ENCODE measurements at places on chromosomes 11 and 22. TPM values are rescaled to one million over a fixed set of nuclear protein-coding genes. Genes with fewer than 3 reads are reported as not detected.

- no peak for DNase-seq
These were observed 26.5 kb upstream of the SOX6 start for GRCh38 chr11:16382638-16383380.

DNA sequence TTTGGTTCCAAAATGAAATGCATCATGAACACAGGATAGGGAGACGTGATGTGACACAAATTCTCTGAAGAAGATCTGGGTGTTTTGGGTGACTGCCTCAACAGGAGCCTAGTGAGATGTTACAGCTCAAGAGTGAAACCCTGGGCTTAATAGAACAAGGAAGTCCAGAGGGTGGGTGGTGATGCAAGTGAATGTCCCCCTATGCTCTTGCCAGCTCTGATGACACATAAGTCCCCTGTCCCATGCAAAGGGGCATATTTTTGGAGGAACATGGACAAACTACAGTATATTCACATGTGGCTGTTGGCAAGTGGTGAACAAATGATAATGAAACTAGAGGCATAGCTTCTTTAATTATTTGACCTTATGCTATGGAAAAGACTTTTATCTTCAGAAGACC is 9.2 kb downstream of the CRTAM start:
- no peak for DNase-seq

GRCh38 chr11:106242718-106243415 is 165.4 kb downstream of the AASDHPPT start:
- DNase-seq = no peak

DNA sequence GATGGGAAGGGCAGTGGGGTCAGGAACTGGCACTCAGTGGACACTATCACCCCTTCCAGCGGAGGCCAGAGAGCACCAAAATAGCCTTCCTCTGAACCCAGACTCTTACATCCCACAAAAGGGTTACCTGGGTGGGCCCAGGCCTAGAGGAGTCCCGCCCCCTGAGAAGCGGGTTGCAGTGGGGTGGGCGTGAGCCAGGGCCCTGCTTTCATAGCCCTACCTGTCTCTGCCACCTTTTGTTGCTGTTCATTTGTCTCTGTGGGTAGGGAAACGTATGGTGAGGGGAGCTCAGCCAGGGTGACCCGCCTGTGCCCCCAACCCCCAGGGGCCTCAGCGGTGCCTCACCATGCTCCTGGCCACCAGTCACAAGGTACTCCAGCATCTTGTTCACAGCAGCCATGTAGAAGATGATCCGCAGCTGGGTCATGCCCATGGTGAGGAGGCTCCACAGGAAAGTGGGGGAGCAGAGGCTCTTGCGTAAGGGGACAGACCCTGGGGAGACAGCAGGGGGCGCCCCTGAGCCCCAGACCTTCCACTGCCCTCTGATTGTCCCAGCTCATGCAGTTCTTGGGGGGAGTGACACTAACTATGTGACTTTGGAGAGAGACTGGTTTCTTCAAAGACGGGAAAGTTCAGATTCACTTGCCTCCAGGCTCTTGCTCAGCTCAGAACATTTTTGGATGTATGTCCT is 24.0 kb downstream of the SLC43A1 start:
- peak; percentile 54 for DNase-seq

GRCh38 chr11:18615628-18616392 is 16.2 kb downstream of the MISFA start:
- DNase-seq = no peak

- DNase-seq = peak; percentile 94
These were observed 31.0 kb downstream of the MCM5 start for GRCh38 chr22:35430897-35431322.

- DNase-seq = no peak
These were observed 7.8 kb downstream of the AMPD3 start for GRCh38 chr11:10462746-10463300.

The TRIM64 gene
- total RNA-seq = not detected

The ABTB2 gene
- 24.6 TPM for total RNA-seq

The CCDC116 gene
- not detected for total RNA-seq

The KCNE3 gene
- total RNA-seq = 3.8 TPM

The F2 gene
- not detected for total RNA-seq

The SMPD1 gene
- total RNA-seq = 21.2 TPM

Measured in Calu3 (cell line).